Skin of body (tissue), 3 donors: ENCODE measurements at places on chromosomes 12 and 14.
A peak's percentile ranks its signal among the peaks of the same experiment; 100 is the strongest.

- DNase-seq: peak; percentile 16
These were observed at the start of gene ARL6IP4 for GRCh38 chr12:122980183-122981035. ARL6IP4 (plus strand) TSS chr12:122980681; CDS start chr12:122981140, 459 bp downstream.

GRCh38 chr12:61654698-61655097 is 605.5 kb upstream of the USP15 start:
- no peak for DNase-seq

DNA sequence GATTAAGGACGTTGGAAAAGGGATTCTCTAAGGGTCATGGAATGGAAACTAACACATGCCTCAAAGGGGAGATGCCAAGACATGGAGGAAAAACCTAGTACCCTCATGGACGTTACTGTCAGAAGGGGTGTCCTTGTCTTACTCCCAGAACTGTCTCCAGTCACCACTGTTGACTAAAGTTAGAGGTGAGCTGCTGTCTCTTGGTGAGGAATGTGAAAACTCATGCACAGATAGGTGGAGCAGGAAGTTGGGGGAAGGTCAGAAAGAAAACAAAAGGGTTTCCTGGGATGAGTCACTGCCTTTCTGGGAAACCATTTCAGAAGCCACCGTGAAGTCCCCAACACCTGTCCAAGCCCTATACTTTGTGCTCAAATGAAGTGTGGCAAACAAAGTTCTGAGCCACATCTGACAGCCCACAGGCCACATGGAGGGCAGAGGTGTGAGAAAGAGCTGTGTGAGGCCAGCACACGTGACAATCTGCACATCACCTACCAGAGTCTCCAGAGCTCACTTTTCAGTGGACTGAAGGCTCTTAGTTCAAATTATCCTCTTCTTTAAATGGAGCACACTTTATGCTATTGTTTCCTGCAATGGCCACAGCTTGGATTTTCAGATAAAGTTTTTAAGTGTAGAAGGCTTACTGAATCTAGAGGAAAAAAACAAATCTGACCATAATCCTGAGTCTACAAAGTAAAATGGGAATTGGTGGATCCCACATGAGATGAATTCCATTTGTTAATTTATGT is 92.9 kb upstream of the EGLN3 start:
- DNase-seq: no peak

DNA sequence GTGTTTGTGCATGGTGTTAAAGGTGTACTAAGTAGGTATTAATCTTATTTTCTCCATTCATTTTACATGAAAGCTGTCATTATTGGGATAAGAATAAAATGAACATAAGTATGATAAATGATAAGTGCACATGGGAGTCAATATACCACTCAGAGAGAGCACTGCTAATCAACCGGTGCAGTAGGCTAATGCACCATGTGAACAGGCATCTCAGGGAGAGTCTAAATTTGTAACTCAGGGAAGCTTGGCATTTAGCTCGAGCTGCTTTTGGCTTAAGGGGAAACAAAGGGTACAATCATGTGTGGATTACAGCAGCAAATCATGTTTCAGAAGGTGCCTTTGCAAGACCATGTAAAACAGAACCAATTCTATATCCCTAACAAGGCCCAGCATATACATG is 127.4 kb downstream of the MGST1 start:
- no peak for DNase-seq

GRCh38 chr14:97413966-97414717 is 617.0 kb downstream of the VRK1 start:
- no peak for DNase-seq

- no peak for DNase-seq
These were observed 14.0 kb downstream of the GPR68 start for GRCh38 chr14:91230397-91231035.

DNA sequence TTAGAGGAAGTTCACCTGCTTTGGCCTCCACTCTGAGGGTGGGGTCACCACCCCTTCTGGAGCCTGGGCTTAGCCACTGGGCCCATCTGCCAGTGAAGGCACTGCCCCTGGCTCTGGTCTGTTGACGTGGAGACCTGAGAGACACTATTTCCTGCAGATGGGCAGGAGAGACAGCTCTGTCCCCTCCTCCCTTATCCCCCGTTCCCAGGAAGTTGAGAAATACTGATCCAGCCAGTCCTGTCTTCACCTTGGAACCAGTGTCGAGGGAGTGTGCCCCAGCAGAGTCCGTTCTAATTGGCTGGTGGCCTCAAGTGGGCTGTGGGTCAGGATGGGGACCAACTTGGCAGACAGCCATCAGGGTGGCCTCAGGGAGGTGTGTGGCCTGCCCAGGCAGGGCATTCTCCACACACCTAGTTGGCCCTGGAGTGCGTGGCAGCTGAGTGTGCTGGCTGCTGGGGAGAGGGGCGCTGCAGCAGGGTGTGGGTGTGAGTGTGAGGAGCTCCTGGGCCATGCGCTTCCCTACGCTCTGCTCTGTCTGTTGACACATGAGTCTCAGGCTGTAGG is 25.4 kb downstream of the CLSTN3 start:
- no peak for DNase-seq

GRCh38 chr12:25616286-25616685 is 63.2 kb upstream of the LMNTD1 start:
- DNase-seq: no peak

GRCh38 chr14:61322011-61322798 is 826 bp downstream of the PRKCH start:
- DNase-seq: no peak

DNA sequence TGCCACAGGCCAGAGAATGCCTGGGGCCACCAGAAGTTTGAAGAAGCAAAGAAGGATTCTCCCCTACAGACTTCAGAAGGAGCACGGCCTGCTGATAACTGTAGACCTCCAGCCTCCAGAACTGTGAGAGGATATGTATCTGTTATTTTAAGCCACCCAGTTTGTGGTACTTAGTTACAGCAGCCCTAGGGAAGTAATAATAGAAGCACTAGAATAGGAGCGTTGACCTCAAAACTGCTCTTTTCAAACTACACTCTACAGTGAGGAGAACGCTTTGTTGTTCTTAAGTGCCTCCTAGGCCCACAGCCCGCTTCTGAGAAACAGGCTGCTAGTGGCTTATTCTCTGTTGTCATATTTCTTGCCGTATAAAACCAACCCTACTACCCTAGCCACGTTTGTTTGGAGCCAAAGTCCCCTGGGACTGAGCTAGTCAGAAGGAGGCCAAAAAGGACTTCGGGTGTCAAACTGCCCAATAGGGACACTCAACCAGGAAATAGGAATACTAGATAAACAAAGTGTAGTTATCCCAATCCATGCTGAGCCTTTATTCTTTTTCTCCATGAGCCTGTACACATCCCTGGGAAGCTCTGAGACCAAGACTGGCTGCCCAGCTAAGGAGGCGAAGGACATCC is 38.5 kb upstream of the FRS2 start:
- DNase-seq: no peak

GRCh38 chr14:81681541-81681940 is 147.9 kb upstream of the SEL1L start:
- peak; percentile 90 for DNase-seq

- DNase-seq: no peak
These were observed 7.5 kb upstream of the RASSF9 start for GRCh38 chr12:85843606-85844310.

DNA sequence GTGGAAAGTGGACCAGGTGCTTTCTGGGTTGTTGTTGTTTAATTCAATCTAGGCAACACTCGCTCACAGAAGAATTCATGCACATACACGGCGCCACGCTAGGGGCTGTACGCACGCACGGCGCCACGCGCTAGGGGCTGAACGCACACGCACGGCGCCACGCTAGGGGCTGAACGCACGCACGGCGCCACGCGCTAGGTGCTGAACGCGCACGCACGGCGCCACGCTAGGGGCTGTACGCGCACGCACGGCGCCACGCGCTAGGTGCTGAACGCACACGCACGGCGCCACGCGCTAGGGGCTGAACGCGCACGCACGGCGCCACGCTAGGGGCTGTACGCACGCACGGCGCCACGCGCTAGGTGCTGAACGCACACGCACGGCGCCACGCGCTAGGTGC is 54.3 kb downstream of the NINJ2 start:
- no peak for DNase-seq

DNA sequence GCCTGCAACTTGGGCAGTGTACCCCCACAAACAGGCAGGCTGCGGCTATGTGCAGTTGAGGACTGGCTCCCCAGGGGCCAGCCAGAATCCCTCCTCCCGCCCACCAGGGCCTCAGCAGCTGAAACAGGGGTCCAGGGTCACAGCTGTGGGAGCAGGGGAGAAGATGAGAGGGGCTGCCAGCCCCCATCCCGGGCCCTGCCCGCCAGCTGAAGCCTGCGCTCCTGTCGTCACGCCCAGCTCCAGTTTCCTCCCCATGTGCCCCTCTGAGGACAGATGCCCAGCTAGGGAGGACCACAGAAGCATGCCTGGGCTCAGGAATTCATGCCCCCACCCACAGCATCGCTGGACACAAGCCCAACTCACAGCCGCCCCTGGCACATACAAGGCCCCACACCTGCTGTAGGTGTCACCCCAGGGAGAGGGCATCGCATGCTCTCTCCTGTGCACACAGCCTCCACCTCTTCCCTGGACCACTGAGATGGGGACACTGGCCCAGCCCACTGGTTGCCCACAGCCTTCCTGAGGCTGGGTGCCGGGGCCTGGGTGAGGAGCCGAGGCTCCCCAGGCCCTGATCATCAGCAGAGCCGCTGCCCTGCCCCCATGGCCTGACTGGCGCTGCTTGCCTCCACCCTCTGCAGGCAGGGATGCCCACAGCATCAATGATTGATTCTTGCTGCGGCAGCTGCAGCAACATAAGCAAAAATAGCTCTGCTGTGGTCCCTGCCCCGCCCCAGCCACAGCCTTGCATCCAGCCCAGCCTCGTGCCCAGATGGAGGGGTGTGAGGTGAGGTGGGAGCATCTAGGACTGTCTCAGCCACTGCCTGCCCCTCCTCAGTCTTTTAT is 3.7 kb upstream of the CLBA1 start:
- no peak for DNase-seq

- peak; percentile 81 for DNase-seq
These were observed 566.1 kb downstream of the BCL11B start for GRCh38 chr14:98705871-98706300.

GRCh38 chr12:53530920-53531319 is 23.6 kb upstream of the NPFF start:
- DNase-seq: no peak

DNA sequence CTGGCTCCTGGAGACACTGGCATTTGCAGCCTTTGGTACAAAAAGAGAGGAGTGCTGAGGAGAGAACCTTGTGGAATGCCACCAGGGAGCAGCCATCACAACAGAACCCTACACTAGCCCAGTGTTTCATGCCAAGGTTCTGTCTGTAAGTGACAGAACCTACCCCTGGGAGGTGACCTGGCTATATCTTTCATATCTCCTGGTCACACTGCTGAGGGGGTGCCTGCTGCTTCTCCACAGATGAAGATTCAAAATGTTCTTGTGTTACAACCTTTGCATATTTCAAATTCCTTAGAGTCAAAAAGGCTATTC is 12.7 kb upstream of the EIF4B start:
- no peak for DNase-seq

DNA sequence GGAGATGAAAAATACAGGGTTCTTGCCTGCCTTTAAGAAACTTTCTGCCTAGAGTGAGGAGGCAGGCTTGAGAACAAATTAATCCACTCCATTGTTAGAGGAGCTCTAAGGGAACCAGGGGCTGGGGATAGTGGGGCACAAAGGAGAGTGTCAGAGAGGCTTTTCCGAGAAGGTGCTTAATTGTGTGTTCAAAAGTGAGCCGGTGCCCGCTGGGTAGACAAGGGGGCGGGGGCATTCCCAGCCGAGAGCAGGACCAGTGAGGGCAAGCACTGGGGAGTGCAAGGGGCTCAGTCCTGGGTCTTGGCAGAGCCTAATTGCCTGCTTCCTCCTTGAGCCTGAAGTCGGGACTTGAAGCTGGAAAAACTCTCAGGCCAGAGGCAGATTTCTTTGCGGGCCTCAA is 377.4 kb downstream of the ETNK1 start:
- DNase-seq: no peak

DNA sequence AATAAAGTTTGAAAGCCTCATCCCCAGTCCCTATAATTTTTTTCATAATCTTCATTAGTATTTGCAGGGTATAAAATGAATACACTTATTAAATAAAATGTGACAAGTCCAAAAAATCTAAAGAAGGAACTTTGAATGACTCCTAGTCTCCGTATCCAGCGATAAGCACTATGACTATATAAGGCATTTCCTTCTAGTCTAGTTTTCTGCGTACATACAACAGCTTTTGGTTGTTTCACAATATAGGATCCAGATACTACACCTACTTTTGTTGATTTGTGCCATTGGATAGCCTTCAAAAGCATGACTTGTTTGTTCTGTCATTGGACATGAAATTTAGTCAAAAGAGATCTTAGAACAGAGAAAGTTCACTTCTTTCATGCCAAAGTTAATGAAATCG is 133.3 kb upstream of the PWP1 start:
- DNase-seq: no peak

GRCh38 chr12:47636908-47637780 is 68.7 kb downstream of the RPAP3 start:
- no peak for DNase-seq

GRCh38 chr12:62291864-62292760 is 31.9 kb downstream of the USP15 start:
- DNase-seq: no peak

DNA sequence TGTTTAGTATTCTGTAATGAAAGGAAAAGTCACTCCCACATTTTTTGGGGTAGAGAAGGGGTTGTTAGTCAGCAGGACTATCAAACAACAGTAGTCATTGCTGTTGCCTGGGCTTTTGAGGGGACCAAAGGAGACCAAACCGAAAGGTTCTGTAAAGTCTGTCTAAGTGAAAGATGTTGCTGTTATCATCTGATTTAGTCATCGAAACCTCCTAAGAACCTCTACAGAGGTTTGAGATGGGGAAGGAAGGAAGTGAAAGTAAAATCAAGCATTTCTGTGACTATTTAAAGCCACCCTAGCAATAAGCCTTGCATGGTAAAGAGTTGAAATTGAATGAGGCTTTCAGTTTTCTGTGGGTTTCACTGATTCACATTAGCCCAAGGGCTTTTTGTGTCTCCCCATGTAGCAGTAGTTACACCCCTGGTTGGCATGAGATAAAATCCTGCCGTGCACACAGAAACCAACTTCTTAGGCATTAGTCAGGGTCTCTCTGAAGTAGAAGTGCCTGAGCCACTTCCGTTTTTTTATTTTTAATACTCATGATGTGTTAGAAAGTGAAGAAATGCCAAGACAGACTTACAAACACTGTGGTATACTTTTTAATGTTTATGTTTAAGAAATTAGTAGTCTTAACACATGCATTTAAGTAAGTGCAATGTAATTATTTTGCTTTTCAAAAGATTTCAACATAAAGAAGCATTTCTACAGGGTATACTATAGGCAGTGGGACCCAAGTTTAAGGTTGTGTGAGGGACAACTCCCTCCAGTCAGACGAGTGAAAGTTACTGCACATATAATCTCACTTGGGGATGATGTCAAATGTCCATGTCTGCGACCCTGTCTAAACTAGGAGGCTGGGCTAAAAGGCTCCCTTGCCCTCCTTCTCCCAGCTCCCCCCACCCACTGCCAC is 50.4 kb downstream of the DYRK2 start:
- DNase-seq: no peak

DNA sequence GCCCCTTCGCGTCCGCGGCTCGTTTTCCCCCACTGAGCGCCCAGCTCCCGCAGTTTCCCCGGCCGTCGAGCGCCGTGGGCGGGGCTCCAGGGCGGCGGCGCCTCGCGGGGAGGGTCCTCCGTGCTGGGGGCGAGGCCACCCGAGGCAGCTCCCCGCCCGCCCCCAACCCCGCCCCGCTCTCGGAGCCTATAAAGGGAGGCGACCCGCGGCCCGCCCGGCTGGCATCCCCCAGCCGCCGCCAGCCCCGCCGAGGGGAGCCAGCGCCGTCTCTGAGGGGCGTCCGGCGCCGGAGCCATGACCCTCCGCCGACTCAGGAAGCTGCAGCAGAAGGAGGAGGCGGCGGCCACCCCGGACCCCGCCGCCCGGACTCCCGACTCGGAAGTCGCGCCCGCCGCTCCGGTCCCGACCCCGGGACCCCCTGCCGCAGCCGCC is at the start of gene TAMALIN:
TAMALIN (plus strand) TSS at position 221 of the 432 bp plus-strand sequence; CDS start at position 295, 74 bp downstream.
- peak; percentile 62 for DNase-seq
